ENCODE measurements at places on chromosomes 11 and 22. TPM values are rescaled to one million over a fixed set of nuclear protein-coding genes. Genes with fewer than 3 reads are reported as not detected.

DNA sequence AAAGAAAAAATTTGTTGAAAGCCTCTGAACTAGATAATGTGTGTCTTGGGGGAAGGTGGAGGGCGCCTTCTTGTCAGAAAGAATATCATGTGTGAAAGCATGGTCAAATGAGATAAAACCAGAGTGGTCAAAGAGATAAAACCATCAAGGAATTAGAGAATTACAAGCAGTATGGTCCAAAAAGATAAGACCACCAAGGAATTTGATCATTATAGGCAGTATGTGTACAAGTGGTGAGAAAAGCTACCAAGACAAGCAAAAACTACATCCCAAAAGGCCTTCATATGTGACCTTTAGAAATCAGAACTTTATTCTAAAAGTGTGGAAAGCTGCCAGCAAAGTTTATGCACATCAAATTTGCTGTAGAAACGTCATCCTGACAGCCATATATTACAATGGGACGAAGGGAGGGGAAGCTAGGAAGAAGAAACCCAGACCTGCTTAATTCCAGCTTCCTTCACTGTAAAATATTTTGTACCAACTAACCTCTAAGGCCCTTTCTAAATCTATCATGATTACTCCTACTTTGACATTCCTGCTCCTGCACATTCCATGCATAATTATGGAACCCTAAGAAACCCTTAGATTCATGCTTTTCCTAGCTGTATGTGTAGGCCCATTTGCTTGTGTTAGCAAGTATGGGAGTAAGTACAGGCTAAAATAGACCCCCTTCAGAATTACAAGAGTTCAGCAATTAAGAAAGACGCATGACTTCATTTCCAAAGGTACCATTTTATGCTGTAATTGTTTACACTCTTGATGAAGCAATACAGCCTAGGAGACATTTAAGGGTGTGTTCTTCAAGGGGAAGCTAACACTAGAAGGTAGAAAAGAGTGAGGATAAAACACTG lies 51.6 kb downstream of the LGR4 start:
- no peak for DNase-seq

GRCh38 chr11:1277936-1278512 lies 31.4 kb downstream of the TOLLIP start:
- peak; percentile 33 for DNase-seq

CASP1 gene
- 9.5 TPM for total RNA-seq

- peak; percentile 64 for DNase-seq
Measured at GRCh38 chr22:36369922-36370791, 17.6 kb downstream of the MYH9 start.

RTN4RL2 gene
- 1.9 TPM for total RNA-seq

MDK gene
- total RNA-seq = 4.7 TPM

DNA sequence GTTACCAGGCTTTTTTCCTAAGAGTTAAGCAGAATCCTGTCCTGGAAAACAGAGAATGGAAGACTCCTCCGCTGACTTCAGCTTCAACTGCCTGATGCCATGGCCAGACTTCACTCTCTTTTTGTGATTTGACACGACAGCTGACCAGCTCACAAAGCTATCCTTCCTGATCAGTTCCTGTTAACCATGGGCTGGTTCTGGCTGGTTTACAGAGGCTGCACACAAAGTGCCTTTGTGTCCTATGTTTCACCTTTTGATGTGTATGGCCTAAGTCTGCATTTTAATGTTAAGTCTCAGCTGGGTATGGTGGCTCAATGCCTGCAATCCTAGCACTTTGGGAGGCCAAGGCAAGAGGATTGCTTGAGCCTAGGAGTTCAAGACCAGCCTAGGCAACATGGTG lies 11.1 kb downstream of the FOLR3 start:
- DNase-seq = no peak

- DNase-seq = no peak
Measured at GRCh38 chr22:32926600-32926999, 125.1 kb downstream of the TIMP3 start.

DNA sequence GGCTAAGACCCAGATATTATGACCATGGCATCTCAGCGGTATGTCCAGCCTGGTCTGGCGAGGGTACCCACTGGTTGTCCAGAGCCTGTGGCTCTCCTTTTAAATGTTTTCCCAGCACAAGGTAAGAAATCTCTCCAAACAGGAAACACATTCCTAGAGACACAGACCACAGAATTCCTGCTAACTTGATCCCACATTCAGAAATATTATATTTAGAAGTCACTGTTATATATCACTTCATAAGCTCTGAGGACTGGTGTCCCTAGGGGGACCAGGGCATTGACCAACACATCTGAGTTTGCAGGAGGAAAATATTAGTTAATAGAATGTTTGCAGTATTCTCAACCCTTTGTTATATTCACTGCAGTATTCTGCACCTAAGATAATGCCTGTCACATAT lies 23.1 kb downstream of the TMPRSS13 start:
- no peak for DNase-seq

GRCh38 chr22:45769569-45770210 lies 98.1 kb downstream of the ATXN10 start:
- no peak for DNase-seq

DNA sequence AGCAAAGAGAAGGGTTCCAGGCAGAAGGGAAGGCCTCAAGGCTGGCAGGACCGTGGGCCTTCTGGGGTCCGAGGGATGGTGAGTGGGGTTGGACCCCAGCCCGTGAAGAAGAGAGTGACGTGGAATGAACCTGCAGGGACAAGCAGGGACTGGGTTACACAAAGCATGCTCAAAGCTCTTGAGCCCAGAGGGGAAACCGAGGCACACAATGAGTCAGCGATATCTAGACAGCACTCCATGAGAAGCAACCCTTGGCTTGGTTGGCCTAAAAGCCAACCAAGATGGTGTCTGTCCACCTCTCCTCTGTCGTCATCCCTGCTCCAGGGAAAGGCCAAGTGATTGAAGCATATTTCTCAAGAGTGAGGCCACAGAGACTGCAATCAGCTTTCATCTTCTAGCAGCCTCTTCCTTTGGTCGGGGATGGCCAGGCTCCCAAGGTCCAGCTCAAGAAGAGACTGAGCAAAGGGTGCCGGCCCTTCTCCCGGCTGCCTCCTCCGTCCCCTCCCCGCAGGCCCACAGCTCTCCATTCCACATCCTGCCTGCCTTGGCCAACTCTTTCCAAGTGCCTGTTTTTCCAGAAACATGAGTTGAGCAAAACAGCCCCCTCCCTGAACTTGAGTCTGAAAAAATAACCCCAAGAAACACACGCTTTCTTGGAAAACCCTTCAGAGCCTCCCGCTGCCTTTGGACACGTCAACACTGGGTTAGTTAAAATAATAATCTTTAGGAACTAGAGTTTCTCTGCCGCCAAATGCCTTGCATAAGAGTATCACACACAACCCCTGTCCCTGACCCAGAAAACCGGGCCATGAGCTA lies 556.6 kb downstream of the MIAT start:
- peak; percentile 83 for DNase-seq

ELFN2 gene
- 0.19 TPM for total RNA-seq

DNA sequence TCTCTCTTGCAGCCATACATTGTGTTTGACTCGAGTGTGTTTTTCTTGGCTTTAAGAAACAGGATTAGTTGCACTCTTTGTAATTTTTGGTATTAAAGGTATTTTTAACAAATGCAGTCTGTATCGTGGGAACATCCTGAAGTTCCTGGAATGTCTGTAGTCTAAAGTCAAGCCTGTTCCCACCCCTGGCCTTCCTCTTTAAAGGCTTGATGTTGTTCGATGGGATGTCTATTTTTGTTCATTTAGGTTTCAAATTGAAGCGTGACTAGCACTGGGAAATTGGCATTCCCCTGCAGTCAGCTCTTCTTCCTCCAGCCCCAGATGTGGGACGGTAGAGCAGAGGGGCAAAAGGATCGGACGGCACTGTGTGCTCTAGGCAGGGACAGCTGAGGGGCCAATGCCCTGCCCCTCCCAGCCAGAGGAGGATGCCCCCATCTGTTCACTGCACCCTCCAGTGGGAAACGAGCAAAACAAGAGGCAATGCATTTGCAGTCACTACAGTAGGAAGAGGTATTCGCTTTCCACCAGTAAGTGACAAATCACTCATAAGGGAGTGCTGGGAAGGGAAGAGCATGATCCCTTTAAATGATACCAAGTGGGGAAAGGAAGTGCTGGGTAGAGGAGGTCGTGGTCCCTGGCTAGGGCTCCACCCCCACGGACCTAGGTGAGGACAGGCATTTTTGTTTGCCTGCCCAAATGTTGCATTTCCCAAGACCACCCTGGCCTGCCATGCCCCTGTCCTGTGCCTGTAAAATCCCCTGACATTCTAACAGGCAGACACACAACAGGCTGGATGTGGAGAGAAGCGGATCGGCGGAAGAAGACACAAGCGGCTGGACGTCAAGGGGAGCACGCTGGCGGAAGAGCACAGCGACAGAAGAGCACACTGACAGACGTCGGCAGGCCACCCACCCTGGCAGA lies 47.4 kb upstream of the SEPTIN5 start:
- DNase-seq = no peak

GRCh38 chr11:64216879-64217278 lies 9.1 kb downstream of the TRPT1 start:
- no peak for DNase-seq

- DNase-seq = peak; percentile 88
Measured at GRCh38 chr22:46122511-46122971, 27.8 kb upstream of the PPARA start.

GRCh38 chr11:122732342-122733315 lies 77.1 kb downstream of the UBASH3B start:
- no peak for DNase-seq

DNA sequence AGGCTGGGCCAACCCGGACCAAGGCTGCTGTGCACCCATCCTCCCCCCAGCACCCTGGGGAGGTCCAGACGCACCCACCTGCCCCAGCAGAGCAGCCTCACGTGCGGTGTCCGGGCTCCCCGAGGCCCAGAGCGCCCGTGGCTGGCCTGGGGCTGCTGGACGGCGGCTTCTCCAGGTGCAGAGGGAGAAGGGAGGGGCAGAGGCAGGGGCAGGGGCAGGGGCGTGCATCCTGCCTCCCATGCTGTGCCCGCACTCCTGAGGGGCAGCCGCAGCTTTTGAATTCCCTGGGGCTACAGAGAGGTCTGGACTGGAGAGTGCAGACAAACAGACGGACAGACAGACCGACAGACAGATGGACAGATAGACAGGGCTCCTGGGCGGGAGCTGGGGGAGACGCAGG lies 83.6 kb upstream of the PRR5 start:
- no peak for DNase-seq

DNA sequence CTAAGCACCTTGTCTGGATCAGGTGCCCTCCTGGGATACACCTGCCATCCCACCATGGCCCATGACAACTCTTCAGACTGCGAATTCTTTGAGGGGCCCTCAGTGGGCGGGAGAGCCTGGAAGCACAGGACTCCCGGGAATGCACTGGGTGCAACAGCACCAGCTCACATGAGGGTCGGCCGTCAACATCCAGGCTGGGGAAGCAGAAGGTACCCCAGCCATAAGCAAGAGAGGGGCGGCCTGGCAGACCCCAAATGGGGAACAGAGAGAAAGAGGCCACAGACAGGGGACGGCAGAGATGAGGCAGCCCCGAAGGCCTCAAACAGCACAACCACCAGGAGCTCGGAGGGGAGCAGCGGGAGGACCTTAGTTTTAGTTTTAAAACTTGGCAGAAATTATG lies 94.4 kb downstream of the PHF21B start:
- DNase-seq = peak; percentile 17

ATP5MG gene
- total RNA-seq = 748 TPM

DNA sequence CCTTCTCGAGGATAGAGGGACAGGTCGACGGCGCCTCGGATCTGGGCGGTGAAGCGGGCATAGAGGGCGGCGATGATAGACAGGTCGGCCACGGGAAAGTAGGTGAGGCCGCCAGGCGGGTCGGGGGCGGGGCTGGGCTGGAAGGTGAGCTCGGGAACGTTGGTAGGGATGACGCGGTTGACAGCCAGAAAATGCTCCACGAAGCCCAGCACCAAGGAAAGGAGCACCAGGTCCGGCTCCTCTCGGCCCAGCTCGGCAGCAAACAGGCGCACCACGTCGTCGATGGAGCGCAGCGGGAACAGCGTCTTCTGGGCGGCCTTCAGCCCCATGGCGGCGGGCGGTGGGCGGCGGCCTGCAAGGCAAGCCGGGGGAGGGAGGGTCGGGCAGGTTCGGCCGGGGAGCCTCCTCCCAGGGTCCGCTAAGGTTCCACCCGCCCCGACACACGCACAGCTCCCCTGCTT lies 540 bp downstream of the MEN1 start:
- DNase-seq = no peak

DNA sequence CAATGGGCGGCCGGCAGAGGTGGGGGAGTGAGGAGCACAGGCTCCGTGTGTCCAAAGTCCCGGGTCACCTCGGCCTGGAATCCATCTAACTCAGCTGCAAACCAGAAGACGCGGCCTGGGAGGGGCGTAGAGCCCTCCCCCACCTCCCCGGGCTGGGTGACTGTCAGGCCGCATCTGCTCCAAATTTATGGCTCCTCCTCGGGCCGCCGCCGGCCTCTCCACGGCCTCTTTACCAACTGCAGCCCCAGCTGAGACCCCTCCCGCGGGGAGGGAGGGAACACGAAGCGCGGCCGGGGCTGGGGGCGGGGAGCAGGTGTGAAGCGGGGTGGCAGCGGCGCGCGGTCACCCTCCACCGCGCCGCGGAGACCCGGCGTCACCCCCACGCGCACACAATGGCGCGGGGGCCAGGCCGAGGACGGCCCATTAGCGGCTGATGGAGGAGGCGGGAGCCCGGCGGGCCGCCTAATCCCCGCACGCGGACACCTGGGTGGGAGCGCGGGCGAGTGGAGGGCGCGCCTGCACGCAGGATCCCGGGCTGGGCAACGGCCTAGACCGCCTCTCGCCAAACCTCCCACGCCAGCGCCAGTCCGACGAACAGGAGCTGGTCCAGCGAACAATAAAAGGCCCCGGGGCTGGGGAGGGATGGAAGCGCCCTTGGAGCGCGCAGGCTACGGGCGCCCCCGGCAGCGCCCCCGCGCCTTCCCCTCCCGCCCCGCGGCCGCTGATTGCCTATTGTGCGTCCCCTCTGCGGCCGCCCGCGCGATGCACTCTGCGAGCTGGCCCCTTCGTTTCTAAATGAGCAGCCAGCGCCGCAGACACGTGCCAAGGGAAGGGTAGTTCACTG lies 25.9 kb upstream of the ROBO3 start:
- peak; percentile 38 for DNase-seq

DNA sequence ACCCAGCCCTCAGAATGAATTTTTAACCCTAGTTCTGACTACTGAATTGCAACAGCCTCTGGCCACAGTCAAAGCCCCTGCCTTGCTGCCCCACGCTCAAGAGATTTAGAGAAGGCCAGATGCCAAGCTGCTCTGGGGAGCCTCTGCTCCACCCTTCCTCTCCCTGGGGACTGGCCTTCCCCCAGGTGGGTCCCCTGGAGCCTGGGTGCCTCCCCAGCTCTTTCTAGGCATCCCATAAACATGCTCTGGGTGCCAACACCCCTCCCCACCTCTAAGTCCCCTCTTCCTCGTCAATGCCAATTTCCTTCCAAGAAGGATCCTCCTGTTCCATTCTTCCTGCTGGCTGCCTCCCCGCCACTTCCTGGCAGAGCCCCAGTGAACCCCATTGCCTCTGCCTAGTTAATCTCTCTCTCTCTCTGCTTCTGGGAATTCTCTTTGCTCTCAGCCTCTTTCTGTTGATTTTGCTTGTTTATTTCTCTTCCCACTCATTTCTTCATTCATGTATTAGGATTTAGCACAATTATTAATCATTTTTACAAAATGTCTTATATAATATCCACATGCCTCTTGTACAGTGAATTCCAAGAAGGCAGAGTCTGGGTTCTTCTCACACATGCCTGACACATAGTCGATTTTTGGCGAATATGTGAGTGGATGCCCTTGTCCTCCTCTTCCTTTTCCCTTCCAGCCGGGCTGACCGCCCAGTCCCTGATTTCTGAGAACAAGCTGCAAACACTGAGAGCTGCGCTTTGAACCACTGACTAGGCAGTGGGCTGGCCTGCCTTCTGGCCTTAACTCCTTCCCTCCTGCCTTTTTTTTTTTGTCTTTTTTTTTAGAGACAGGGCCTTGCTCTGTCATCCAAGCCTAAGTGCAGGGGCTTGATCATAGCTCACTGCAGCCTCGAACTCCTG lies 17.5 kb downstream of the UQCR10 start:
- DNase-seq = peak; percentile 76

All from Right ventricle myocardium superior (tissue), 1 donor.